Left lung (tissue), 14 donors: ENCODE measurements at places on chromosomes 1 and 21. TPM values are rescaled to one million over a fixed set of nuclear protein-coding genes. Genes with fewer than 3 reads are reported as not detected.

GRCh38 chr1:42158189-42158588, 5.0 kb downstream of the GUCA2B start:
- no peak for DNase-seq
- no peaks in the 10 kb centered on the region for H3K36me3 ChIP-seq
- H3K4me1 ChIP-seq, result no peaks in the 10 kb centered on the region
- H3K4me3 ChIP-seq, result no peak overlapping the region
- no peaks in the 10 kb centered on the region for H3K27me3 ChIP-seq

DNA sequence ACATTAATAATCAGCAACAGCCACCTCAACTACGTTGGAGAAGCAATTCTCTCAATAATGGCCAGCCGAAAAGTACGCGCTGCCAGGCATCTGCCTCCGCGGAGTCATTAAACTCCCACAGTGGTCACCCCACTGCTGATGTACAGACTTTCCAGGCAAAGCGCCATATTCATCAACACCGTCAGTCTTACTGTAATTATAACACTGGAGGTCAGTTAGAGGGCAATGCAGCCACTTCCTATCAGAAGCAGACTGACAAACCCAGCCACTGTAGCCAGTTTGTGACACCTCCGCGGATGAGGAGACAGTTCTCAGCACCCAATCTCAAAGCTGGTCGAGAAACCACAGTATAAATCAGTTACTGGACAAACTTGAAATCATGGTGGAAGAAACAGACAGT, 93.9 kb downstream of the KIF1B start:
- H3K27ac ChIP-seq, result no peak overlapping the region
- H3K36me3 ChIP-seq, result no peaks in the 10 kb centered on the region
- H3K27me3 ChIP-seq, result no peaks in the 10 kb centered on the region
- no peak for DNase-seq
- no peak overlapping the region for H3K4me3 ChIP-seq

DNA sequence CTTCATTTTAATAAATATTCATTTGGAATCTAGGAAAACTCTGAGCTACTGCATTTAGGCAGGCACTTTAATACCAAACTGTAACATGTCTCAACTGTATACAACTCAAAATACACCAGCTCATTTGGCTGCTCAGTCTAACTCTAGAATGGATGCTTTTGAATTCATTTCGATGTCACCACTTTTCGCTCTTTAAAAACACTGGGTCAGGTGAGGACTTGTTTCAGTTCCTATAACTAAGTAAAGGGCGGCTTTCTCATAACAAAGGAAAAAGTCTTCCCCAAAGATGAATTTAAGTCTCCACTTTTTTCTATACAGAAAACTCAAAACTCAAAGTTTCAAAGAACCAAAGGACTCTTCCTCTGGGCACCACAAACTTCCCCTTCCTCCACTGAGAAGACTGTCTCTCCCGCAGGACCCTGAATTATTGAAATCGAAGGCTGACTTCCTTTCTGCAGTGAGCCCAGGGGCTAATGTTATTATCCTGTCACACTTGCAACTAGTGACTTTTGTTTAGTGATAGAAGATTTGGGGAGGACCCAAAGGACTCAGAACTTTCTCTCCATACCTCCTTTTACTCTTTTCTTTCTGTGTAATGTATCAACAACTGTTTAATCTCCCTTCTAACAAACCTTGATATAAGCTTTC, 9.7 kb upstream of the DHX9 start:
- no peak overlapping the region for H3K27ac ChIP-seq
- H3K4me1 ChIP-seq, result no peaks in the 10 kb centered on the region
- H3K27me3 ChIP-seq, result no peaks in the 10 kb centered on the region
- peaks cover 72% of the 10 kb centered on the region for H3K36me3 ChIP-seq

DNA sequence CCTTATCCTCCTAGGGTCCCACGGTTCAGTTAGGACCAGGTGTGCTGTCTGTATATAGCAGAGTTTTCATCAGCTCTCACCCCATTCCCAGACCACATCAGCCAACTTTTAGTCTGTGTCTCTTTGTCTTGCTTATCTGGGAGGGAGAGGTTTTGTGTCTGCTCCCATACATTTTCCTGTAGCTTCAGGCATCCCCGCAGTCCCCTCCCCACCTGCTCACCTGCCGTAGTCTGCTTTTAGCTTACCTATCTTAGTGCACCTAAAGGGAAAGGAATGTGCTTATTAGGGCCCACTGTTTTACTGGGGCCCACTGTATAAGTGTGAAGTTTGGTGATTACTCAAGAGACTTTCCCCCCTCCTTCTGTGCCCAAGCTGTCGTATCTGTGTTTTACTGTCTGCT, 225.1 kb downstream of the PLA2G4A start:
- no peak for DNase-seq
- no peaks in the 10 kb centered on the region for H3K27me3 ChIP-seq
- no peaks in the 10 kb centered on the region for H3K4me1 ChIP-seq
- H3K27ac ChIP-seq, result no peak overlapping the region
- no peak overlapping the region for H3K4me3 ChIP-seq
- no peaks in the 10 kb centered on the region for H3K36me3 ChIP-seq

DNA sequence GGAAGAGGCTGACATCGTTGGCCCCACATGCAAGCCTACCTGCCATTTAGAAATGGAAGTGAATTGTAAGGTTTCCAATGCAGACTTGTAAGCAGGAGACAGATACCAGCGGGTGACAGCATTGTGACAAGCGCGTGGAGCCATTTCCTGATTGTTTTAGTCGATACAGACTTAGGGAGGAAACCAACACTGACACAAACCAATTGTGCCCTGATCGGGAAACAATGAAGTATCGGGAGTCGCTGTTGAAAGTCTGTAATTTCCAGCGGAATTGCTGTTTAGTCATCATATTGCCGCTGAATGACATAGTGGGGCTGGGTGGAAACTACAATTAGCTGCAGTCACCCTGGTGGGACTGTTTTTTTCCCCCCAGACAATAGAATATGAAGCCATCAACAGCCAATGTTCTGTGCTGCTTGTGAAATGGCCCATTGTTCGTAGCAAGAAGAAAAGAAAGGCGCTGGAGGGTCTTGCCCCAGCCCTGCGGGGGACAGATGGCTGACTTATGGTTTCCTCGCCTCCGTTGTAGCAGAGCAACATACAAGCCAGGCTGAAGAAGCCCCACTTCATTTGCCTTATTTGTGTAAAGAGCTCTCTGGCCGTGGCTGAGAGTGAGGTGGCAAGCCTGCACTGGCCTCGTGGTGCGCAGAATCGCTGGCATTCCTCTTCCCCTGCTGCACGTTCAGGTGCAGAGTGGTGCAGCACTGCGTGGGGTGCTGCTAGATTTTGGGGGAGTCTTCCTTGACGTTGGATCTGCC, 462.7 kb downstream of the CAMTA1 start:
- no peak overlapping the region for H3K27ac ChIP-seq
- no peaks in the 10 kb centered on the region for H3K36me3 ChIP-seq
- H3K27me3 ChIP-seq, result peaks cover 27% of the 10 kb centered on the region
- no peaks in the 10 kb centered on the region for H3K4me1 ChIP-seq

DNA sequence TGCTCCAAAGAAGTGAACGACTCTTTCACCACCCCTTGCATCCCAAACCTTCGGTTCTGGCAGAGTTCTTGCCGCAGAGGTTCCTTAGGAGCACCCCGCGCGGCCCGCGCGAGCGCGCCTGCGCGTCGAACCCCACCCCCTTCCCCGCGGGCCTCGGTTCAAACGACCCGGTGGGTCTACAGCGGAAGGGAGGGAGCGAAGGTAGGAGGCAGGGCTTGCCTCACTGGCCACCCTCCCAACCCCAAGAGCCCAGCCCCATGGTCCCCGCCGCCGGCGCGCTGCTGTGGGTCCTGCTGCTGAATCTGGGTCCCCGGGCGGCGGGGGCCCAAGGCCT, at the start of gene C1orf56:
Gene C1orf56 (plus strand): TSS at position 161 of the 334 bp plus-strand sequence. CDS start 97 bp downstream, at position 258.
- peak within 1 kb of the TSS; percentile 66 for H3K4me3 ChIP-seq
- H3K27ac ChIP-seq, result peak within 1 kb of the TSS; percentile 83
- DNase-seq, result peak; percentile 73
- H3K36me3 ChIP-seq, result no peaks in the 10 kb centered on the region
- H3K4me1 ChIP-seq, result peaks cover 28% of the 10 kb centered on the region
- H3K27me3 ChIP-seq, result no peaks in the 10 kb centered on the region

DNA sequence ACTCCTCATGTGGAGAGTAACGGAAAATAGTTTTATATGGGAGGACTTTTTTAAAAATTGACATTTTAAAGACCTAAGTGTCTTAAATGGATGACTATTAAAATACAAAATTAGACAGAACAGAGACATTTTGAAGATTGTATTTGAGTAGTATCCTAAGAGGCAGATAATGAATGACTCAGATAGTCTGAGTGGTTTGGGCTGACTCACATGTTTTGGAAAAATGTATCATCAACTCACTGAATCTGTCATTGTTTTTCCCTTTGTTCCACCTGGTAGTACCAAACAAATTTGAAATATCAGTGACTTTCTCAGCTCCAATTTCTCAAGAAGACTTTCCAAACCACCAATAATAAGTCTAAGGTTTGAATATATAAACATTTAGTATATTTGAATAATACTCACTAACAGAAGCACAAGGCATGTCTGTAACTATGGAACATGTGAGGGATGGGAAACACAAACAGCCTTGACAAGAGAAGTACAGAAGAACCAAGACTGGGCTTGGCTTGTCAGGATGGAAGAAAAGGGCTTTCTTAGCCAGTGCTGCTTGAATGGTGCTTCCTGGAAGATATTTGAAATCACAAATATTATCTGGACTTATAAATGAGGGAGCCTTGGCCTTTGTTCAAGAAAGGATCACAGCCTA, 90.6 kb downstream of the SGIP1 start:
- H3K36me3 ChIP-seq, result no peaks in the 10 kb centered on the region
- H3K27ac ChIP-seq, result no peak overlapping the region
- H3K4me1 ChIP-seq, result no peaks in the 10 kb centered on the region
- H3K4me3 ChIP-seq, result no peak overlapping the region
- DNase-seq, result no peak

GRCh38 chr1:201122321-201122957, 4.5 kb downstream of the ASCL5 start:
- H3K36me3 ChIP-seq, result no peaks in the 10 kb centered on the region
- no peak overlapping the region for H3K27ac ChIP-seq
- H3K27me3 ChIP-seq, result peaks cover 32% of the 10 kb centered on the region
- no peak overlapping the region for H3K4me3 ChIP-seq
- DNase-seq, result no peak

DNA sequence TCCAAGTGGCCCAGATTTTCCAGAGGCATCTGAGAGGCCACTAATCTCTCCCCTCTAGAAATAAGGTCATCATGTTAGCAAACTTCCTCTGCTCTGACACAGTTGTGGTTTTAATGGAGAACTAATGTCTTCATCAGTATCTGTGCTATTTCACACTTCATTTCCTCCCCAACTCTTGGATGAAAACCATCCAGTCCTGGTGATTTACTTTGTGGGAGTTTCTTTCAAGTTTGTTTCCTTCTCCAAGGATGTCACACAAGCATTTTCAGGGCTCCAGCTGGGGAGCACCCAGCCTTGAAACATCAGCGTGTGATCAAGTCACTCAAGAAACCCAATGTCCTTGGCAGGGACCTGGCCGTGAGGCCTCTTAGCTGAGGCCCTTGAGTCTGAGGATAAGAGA, 38.8 kb downstream of the TBX15 start:
- no peak overlapping the region for H3K4me3 ChIP-seq
- peaks cover 2% of the 10 kb centered on the region for H3K4me1 ChIP-seq
- no peak for DNase-seq
- H3K27me3 ChIP-seq, result no peaks in the 10 kb centered on the region
- no peaks in the 10 kb centered on the region for H3K36me3 ChIP-seq

GRCh38 chr1:186033847-186034271, 299.7 kb downstream of the HMCN1 start:
- no peaks in the 10 kb centered on the region for H3K27me3 ChIP-seq
- peak overlapping the region; percentile 40 for H3K27ac ChIP-seq
- no peak overlapping the region for H3K4me3 ChIP-seq

DNA sequence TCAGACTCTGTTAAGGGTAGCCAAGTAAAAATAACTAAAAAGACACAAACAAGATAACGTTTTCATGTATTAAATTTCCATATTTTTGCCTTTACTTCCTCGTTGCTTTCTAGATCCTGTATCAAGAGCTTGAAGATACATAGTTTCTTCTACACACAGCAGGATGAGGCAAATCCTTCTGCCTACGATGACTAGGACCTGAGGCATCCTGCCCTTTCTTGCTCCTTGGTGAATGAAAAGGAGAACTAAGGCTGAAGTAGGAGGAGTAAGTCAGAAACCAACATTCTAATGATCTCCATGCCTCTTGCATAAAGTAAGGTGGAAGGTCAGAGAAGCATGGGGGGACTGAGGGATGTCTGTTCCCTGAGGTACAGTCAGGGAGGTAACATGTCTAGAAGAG, 102.6 kb downstream of the GPATCH2 start:
- no peak for DNase-seq
- no peaks in the 10 kb centered on the region for H3K27me3 ChIP-seq
- H3K4me3 ChIP-seq, result no peak overlapping the region
- H3K27ac ChIP-seq, result no peak overlapping the region
- no peaks in the 10 kb centered on the region for H3K4me1 ChIP-seq
- no peaks in the 10 kb centered on the region for H3K36me3 ChIP-seq

DNA sequence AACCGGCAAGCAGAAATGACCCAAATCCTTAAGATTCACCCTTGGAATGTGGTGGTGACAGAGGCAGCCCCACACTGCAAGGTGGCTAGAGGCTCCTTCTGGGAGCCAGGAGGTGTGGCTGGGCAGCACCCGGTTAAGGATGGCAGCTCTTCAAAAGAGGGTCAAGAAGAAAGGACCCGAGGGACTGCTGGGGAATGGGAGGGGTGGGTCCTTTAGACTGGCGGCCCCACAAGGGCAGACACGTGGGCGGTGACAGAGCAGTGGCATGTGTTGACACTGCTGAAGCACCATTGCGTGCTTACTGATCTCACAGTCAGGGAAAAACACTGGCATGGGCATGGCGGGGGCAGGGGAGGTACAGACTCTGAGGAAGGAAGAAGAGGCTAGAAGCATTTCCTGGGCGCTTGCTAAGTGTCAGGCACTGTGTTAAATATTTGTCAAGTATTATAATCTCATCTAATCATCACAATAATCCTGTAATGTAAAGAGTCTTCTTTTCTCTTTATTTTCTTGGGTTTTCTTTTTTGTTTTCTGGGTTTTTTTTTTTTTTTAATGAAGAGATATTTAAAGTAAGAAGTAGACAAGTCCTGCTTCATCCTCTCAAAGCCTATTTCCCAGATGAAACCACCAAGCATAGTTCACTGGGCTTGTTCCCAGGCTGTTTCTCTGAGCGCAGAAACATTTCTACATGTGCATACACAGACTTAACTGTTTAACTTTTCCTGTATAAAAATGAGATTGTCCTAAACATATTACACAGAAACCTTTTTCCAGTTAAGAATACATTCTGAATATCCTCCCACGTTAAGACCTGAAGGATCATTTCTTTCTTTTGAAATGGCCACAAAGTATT, 165.8 kb upstream of the EDN2 start:
- H3K36me3 ChIP-seq, result no peaks in the 10 kb centered on the region
- H3K27me3 ChIP-seq, result no peaks in the 10 kb centered on the region
- no peaks in the 10 kb centered on the region for H3K4me1 ChIP-seq
- H3K27ac ChIP-seq, result no peak overlapping the region
- DNase-seq, result no peak
- no peak overlapping the region for H3K4me3 ChIP-seq

- no peak overlapping the region for H3K27ac ChIP-seq
- H3K4me3 ChIP-seq, result no peak overlapping the region
Measured at GRCh38 chr1:74407902-74408301, 104.5 kb downstream of the LRRC53 start.

GRCh38 chr1:104291156-104291555, 541.5 kb downstream of the AMY1C start:
- DNase-seq, result no peak
- no peak overlapping the region for H3K27ac ChIP-seq
- H3K27me3 ChIP-seq, result no peaks in the 10 kb centered on the region
- no peaks in the 10 kb centered on the region for H3K36me3 ChIP-seq
- no peak overlapping the region for H3K4me3 ChIP-seq
- no peaks in the 10 kb centered on the region for H3K4me1 ChIP-seq

The HPDL gene
- total RNA-seq, result 0.20 TPM

The MRPL39 gene
- 23.7 TPM for total RNA-seq

The DNAI4 gene
- total RNA-seq, result 6.5 TPM

The MANEAL gene
- total RNA-seq, result 8.6 TPM
